Liver (tissue), 10 donors: ENCODE measurements at places on chromosomes 3 and 15. TPM values are rescaled to one million over a fixed set of nuclear protein-coding genes. Genes with fewer than 3 reads are reported as not detected.

DNA sequence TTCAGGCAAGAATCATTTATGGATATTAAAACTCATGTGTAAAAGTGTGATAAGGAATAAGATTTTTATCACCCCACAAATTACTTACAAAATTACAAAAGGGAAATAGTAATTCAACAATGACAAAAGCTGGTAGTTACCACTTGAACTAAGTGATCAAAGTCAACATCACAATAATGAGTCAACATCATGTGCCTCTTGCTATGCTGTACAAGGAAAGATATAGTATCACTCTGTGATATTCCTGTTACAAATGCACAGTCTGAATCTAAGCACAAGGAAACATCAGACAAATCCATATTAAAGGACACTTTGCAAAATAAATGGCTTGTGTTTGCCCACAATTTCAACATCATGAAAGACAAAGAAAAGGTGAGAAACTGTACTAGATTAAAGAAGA is 90.5 kb upstream of the PLCL2 start:
- no peaks in the 10 kb centered on the region for H3K27me3 ChIP-seq
- H3K36me3 ChIP-seq = no peaks in the 10 kb centered on the region
- no peaks in the 10 kb centered on the region for H3K4me1 ChIP-seq
- H3K27ac ChIP-seq = no peak overlapping the region
- H3K4me3 ChIP-seq = no peak overlapping the region

DNA sequence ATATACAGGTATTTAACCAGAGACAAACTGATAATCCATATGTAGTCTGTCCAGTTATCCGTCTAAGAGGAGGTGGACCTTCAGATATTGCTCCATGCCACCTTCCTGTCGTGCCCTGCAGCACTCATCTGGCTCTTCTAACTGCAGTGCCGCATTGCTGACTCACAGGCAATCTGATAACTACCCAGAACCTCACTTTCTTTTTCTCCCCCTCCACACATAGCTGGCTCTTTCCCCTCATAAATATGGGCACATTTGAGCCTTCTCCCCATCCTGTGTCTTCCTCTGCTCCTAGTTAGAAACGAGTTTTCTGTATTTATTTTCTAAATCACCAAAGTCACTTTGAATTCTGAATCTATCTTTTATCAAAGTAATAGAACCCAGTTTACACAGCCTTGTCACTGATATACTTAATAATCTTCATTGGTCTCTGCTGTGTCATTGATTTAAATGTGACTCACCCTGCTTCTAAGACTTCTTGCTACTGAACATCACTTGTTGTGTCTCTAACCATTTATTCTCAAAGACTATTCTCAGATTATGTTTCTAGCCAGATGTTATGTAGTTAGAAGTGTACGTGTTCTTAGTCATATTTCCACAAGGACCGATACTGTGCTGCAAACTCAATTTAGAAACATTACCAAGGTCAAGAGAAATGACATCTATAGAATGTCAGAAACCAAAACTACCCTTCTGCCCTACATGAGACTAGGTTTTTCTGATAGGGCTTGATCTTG is 17.4 kb upstream of the KCNMB2 start:
- H3K4me1 ChIP-seq = no peaks in the 10 kb centered on the region
- H3K27ac ChIP-seq = no peak overlapping the region
- no peaks in the 10 kb centered on the region for H3K27me3 ChIP-seq
- H3K4me3 ChIP-seq = no peak overlapping the region
- no peaks in the 10 kb centered on the region for H3K36me3 ChIP-seq
- no peak for DNase-seq

- H3K27ac ChIP-seq = no peak overlapping the region
- no peaks in the 10 kb centered on the region for H3K27me3 ChIP-seq
- H3K4me1 ChIP-seq = no peaks in the 10 kb centered on the region
- no peak overlapping the region for H3K4me3 ChIP-seq
These were observed 13.4 kb downstream of the WDR72 start for GRCh38 chr15:53746101-53746500.

- no peaks in the 10 kb centered on the region for H3K36me3 ChIP-seq
- no peak overlapping the region for H3K4me3 ChIP-seq
- no peak for DNase-seq
- no peaks in the 10 kb centered on the region for H3K4me1 ChIP-seq
- no peak overlapping the region for H3K27ac ChIP-seq
These were observed 74.3 kb downstream of the DGKG start for GRCh38 chr3:186287711-186288110.

DNA sequence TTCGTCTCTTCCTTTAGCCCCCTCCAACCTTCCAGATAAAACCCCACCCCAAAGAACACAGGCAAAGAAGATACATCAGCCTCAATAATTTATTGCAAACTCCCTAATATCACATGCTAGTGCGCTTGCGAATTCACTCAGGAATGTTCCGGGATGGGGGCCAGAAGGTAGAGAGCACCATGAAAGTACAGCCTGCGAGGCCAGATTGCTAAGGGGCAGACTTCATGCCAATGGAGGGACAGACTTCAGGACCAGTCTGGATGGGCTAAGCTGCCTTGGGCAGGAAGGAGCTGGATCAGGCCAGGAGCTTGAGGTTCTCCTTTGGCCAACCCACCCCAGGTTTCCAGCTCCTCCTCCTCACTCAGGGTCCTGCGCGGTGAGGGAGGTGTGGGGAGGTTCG is 13.4 kb downstream of the CIDEC start:
- no peak overlapping the region for H3K4me3 ChIP-seq
- H3K27ac ChIP-seq = no peak overlapping the region
- H3K27me3 ChIP-seq = no peaks in the 10 kb centered on the region
- H3K36me3 ChIP-seq = no peaks in the 10 kb centered on the region

GRCh38 chr3:127685708-127686511 is 13.2 kb downstream of the ABTB1 start:
- no peaks in the 10 kb centered on the region for H3K4me1 ChIP-seq
- H3K27me3 ChIP-seq = no peaks in the 10 kb centered on the region
- no peak overlapping the region for H3K27ac ChIP-seq
- no peaks in the 10 kb centered on the region for H3K36me3 ChIP-seq
- DNase-seq = no peak
- H3K4me3 ChIP-seq = no peak overlapping the region

DNA sequence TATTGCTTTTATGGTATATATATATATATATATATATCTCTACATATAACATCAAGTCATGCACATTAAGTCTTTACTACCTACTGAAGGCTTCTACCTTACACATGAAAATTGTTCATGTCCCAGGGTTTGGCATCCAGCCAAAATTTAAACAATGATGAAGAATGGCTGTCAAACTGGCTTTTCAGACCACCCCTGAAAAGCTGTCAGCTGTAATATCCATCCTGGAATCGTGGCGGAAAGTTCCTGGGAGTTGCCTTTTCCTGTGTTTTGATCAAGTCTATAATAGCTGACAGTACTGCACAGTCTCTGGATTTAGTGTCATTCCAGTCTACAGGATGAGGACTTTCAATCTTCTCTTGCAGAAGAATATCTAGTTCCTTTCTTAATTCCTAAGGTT is 48.3 kb downstream of the DHX36 start:
- peaks cover 4% of the 10 kb centered on the region for H3K36me3 ChIP-seq
- H3K4me1 ChIP-seq = no peaks in the 10 kb centered on the region
- H3K27me3 ChIP-seq = no peaks in the 10 kb centered on the region
- no peak overlapping the region for H3K4me3 ChIP-seq
- DNase-seq = no peak

DNA sequence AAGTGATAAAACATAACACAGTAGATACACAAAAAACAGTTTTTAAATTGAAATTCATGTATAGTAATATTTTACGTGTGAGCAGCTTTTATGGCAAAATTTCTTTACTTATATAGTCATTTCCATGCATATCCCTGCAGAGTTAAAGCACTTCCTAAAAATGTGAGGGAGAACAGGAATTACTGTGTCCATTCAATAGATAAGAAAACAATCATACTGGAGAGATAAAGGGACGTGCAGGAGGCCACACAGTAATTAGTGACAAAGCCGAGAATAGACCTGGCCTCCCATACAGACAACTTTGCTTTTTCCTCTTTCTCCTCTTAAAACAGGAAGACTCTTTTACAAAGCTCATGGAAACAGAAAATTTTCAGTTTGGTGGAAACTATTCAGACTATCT is 247.5 kb downstream of the CDIN1 start:
- H3K27me3 ChIP-seq = no peaks in the 10 kb centered on the region
- H3K4me3 ChIP-seq = no peak overlapping the region
- DNase-seq = no peak
- no peaks in the 10 kb centered on the region for H3K4me1 ChIP-seq
- no peaks in the 10 kb centered on the region for H3K36me3 ChIP-seq

DNA sequence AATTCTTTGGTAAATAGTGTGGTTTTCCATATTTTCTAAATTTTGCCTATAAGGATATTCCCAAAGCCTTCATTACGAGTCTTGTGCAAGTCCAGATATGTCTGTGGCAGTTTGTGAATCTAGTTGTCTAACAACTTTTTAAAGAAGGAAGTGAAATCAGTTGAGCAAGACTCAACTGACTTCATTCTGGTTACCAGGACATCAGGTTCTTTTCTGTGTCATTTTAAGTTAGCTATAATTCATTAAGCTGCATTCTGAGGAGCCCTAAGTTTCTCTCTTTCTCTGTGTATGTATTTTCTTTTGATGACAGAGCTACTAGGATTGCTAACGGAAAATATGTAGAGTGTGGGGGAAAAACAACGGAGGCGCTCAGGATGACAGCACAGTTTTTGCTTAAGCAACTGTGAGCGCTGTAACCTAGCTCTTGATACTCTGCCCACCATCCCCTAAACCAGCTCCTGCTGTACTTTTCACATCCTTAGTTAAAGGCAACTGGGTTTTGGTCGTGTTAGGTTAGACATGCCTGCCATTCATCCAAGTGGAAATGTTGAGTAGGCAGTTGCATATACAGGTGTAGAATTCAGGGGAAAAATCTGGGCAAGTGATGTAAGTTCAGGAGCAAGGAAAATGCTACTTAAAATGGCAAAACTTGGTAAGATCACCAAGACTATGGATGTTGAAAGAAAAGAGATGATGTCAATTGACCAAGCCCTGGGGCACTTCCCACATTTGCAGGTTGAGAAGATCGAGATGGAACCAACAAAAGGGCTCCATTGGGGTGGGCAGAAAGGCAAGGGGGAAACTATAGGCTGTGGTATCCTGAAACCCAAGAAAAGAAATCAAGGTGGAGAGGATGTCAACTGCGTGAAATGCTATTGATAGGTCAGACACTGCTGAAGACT is 9.2 kb downstream of the MFSD1 start:
- H3K36me3 ChIP-seq = peaks cover 36% of the 10 kb centered on the region
- no peaks in the 10 kb centered on the region for H3K27me3 ChIP-seq
- H3K4me3 ChIP-seq = no peak overlapping the region
- H3K27ac ChIP-seq = no peak overlapping the region
- no peak for DNase-seq

GRCh38 chr3:39130693-39131265 is 22.6 kb downstream of the CSRNP1 start:
- no peaks in the 10 kb centered on the region for H3K27me3 ChIP-seq
- no peaks in the 10 kb centered on the region for H3K4me1 ChIP-seq
- H3K36me3 ChIP-seq = no peaks in the 10 kb centered on the region
- H3K4me3 ChIP-seq = no peak overlapping the region

DNA sequence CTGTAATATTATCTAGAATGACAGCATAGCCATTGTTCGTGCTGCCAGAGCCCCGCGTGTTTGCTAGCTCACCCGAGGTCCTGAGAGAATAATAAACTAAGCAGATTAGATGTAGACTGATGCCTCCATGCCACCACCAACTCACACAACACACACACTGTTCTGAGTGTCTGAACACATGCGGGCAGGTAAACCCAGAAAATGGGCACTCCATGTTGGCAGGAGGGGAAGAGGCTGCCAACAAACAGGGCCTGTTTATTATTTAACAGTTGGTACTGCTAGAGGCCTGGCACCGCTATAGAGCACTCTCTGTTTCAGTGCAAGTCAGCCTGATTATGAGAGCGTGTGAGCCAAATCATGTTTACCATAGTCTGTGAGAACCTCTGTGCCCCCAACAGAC is 299.0 kb downstream of the ZBTB20 start:
- H3K27ac ChIP-seq = peak overlapping the region; percentile 82
- H3K36me3 ChIP-seq = peaks cover 2% of the 10 kb centered on the region
- H3K27me3 ChIP-seq = no peaks in the 10 kb centered on the region
- peaks cover 21% of the 10 kb centered on the region for H3K4me1 ChIP-seq
- no peak overlapping the region for H3K4me3 ChIP-seq
- DNase-seq = no peak

DNA sequence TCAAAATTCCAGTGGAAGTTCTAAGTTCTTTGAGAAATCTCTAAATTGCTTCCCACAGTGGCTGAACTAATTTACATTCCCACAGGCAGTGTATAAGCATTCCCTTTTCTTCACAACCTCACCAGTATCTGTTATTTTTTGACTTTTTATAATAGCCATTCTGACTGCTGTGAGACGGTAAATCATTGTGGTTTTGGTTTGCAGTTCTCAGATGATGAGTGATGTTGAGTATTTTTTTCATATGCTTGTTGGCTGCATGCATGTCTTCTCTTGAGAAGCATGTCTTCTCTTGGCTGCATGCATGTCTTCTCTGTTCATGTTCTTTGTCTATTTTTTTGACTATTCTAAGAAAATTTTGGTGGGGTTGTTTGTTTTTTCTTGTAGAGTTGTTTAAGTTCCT is 499.6 kb upstream of the CCDC54 start:
- no peak overlapping the region for H3K4me3 ChIP-seq
- DNase-seq = no peak
- no peaks in the 10 kb centered on the region for H3K27me3 ChIP-seq
- H3K36me3 ChIP-seq = no peaks in the 10 kb centered on the region
- no peaks in the 10 kb centered on the region for H3K4me1 ChIP-seq
- H3K27ac ChIP-seq = no peak overlapping the region

DNA sequence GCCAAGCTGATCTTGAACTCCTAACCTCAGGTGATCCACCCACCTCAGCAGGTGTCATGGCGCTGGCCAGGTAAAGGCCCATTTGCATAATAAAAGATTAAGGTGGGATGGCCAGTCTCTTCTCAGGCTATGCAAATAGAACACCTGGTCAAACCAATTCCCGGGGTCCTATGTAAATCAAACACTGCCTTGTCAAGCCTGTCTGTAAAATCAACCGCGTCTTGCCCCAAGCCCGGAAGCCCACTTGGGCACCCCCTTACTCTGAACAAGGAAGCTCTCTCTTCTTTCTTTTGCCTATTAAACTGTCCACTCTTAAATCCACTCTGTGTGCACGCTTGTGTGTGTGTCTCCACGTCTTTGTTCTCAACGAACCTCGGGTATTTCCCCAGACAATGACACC is 13.0 kb upstream of the POC1A start:
- H3K4me1 ChIP-seq = no peaks in the 10 kb centered on the region
- H3K27me3 ChIP-seq = no peaks in the 10 kb centered on the region
- no peak overlapping the region for H3K4me3 ChIP-seq
- DNase-seq = no peak
- H3K36me3 ChIP-seq = no peaks in the 10 kb centered on the region

DNA sequence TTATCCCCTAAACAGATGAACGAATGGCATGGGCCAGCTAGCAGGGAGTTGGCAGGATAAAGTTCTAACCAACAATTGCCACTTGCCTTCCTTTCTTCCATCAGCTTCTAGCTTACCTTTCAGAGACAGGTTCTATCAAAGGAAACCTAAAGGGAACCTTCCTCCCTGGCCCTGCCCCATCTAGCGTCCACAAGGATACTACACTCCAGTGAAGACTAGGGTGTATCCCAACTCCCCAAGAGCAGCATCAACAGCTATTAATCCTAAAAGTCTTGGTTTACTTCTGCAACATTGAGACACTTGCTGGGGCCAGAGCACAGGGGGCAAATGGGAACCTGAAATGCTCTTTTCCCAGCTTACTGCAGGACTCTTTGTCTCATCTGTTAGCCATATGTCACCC is 37.0 kb upstream of the TMC3 start:
- no peak overlapping the region for H3K4me3 ChIP-seq
- H3K27ac ChIP-seq = no peak overlapping the region
- no peaks in the 10 kb centered on the region for H3K36me3 ChIP-seq
- H3K4me1 ChIP-seq = no peaks in the 10 kb centered on the region

The HRG gene
- polyA plus RNA-seq = 315 TPM

The PLD1 gene
- 4.9 TPM for polyA plus RNA-seq

The SLCO2A1 gene
- polyA plus RNA-seq = 1.8 TPM

The TARS3 gene
- polyA plus RNA-seq = 2.3 TPM

The PPARG gene
- polyA plus RNA-seq = 5.2 TPM

The ATP13A4 gene
- 0.35 TPM for polyA plus RNA-seq
